ENCODE measurements at places on chromosomes 2 and 18.

- no peak for DNase-seq
Observed at GRCh38 chr2:74081030-74081762, 66.5 kb downstream of the BOLA3 start.

GRCh38 chr2:32688541-32688940, 60.7 kb downstream of the TTC27 start:
- DNase-seq = no peak

DNA sequence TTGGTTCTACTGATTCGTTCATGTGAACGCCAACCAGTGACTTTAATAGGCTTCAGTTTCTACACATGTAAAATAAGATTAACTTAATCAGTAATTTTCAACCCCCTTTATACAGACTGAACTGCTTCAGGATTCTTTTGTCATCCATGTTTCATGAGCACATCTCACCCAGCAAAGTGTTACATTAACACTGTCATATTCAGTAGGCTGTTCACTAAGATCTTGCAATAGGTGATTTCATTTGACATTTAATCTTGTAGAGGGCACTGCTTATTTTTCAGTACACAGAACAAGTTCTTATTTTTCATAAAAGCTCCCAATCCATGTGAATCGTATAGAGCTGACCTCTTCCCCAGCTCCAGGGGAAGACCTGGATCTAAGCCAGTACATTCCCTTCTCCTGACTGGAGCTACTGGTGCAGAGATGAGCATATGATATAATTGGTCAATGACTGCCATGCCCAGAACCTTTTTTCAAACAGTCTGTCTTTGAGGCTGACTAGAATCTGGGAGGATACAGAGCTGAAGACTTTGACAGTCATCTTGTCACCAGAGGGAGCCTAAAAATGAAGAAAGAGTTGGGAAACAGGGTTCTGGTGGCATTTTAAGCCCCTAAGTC, 72.2 kb upstream of the CHRNA1 start:
- no peak for DNase-seq

GRCh38 chr18:72867746-72868584, at the start of gene NETO1:
Gene NETO1 (minus strand): TSS chr18:72867987. CDS start chr18:72867291, 696 bp downstream.
- no peak for DNase-seq

Measured in DMS153 (cell line).